Activated T-helper 9 cell treated with anti-CD3 and anti-CD28 coated beads, Interleukin-2, amount 50 U/mL, for 16 hours (primary cell): ENCODE measurements at places on chromosomes 11 and 22.

- no peak for DNase-seq
Measured at GRCh38 chr11:65577756-65578109, 1.9 kb downstream of the EHBP1L1 start.

DNA sequence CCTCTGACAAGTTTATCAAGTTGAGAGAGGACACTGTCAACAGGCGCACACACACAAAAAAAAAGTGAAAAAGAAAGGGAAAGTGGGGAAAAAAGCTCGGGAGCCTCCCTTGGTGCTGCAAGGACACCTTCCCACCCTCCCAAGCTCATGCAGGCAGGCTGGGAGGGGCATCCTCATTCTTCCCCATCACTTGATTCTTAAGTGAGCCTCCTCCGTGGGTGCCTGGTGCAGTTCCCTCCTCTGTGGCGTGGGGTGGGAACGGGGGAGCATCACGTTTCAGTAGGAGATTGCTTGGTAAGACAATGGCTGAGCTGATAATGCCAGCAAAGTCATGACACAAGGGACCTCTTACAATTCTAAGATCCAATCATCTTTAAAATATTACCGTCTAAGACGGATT is 108.8 kb downstream of the NXPE2 start:
- DNase-seq: no peak

DNA sequence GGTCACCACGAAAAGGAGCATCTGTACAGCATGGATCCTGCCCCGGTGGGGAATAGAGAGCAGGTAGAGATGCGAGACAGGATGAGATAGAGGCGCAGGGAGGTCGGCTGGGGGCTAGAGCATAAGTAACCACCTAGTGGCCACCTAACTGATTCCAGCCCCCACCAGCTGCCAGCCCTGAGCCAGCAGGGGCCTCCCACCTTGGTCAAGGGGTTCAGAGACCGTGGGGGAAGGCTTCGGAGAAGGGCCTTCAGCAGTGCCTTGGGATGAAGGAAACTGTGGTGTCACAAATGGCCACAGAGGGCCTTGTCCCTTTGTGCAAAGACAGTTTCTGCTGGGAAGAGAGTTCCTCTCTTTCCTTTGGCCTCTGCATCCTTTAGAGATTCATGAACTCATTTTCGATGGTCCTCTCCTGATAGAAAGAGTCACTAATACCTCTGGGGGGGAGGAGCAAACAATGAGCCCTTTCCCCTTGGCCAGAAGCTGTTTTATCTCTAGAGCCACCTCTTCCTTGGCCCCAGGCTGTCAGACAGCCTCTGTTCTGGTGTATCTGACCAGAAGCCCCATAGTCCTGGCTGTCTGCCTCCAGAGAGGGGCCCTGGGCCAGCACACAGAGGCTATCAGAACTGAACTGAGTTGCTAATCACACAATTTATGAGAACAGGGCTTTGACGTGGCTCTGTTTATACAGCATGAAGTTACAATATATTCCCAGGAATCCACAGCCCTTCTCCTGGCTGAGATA is 146.0 kb downstream of the PARVA start:
- no peak for DNase-seq

GRCh38 chr22:30856741-30857502 is 111.7 kb downstream of the MORC2 start:
- DNase-seq: no peak

- DNase-seq: no peak
Measured at GRCh38 chr22:22506736-22507135, 1.8 kb downstream of the ZNF280B start.

GRCh38 chr22:45429981-45430775 is 16.7 kb downstream of the RIBC2 start:
- DNase-seq: no peak

- DNase-seq: no peak
Measured at GRCh38 chr22:22155146-22155545, 89.4 kb upstream of the VPREB1 start.

GRCh38 chr11:134636071-134636470 is 224.0 kb upstream of the B3GAT1 start:
- DNase-seq: no peak

DNA sequence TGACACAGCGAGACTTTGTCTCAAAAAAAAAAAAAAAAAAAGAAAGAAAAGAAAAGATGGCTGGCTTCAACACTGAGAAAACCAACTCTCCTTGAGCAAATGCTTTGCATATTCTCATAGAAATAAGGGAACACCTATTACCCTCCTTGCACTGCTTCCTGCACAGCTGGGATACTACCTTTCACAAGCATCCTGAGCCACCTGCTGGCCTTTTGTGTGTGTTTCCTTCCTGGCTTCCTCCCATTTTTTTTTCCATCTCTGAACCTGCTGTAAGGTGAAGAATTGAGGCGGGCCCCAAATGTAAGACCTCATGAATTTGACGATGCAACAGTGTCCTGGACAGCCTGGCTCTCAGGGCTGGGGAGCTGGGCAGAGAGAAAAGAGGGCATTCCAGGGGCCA is 1.9 kb upstream of the RFPL3 start:
- no peak for DNase-seq

DNA sequence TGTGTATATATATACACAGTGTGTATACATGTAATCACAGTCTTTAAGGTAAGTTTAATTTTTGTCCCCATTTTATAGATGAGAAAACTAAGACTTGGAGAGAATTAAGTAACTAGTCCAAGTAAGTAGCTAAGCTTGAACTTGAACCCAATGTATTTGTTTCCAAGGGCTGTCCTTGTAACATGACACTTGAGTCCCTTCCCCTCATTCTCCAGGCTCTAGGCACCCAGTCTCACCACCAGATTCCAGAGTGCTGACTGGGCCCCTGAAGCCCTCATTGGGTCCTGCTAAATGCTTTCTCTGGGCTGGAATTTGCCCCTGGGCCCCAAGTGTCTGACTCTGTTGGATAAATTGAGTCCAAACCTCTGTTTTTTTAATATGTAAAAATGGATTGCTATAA is 45.5 kb downstream of the ADM start:
- no peak for DNase-seq

DNA sequence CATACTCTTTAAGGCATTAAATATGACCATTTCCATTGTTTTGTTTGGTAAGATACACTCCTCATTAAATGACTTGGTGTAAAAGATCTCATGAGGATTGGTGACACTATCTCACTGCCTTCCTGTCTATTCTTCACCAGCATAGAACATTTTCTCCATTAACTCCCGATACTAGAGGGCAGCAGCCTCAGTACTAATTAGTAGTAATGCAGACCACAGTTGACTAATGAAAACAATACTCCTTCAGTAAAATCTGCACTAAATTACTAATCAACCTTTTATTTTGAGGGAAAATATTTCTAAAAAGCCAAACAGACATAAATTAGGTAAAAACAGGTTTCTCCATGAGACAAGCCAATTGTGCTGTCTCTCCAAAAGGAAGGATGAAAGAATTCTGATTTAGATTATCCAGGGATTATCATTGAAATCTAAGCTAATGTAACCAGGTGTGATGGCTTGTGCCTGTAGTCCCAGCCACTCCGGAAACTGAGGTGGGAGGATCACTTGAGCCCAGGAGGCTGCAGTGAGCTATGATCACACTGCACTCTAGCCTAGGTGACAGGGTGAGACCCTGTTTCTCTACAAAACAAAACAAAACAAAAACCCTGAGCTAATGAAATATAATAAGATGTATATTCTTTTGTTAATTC is 9.4 kb downstream of the PGM2L1 start:
- peak; percentile 30 for DNase-seq

DNA sequence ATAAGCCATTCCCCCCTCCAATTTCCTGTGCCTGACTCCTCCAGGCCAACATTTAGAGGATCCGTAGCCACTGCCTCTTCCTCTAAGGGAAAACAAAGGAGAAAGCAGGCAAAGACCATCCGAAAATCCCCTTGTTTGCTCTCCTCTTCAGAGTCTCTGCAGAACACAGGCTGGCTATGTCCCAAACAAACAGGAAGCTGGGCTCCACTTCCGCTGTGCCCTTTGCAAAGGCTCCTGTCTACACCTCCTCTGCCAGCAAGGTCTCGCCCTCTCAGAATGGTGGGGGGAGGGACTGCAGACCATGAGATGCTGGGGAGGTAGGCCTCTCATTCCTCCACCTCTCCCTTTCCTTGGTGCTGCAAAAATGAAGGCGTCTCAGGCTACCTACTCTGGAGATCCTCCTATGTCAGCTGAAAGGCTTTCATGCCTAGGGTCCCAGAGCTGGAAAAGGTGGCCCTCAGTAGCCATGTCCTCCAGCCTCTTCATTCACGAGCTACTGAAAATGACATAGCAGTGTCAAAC is 596.2 kb downstream of the BUD13 start:
- no peak for DNase-seq

DNA sequence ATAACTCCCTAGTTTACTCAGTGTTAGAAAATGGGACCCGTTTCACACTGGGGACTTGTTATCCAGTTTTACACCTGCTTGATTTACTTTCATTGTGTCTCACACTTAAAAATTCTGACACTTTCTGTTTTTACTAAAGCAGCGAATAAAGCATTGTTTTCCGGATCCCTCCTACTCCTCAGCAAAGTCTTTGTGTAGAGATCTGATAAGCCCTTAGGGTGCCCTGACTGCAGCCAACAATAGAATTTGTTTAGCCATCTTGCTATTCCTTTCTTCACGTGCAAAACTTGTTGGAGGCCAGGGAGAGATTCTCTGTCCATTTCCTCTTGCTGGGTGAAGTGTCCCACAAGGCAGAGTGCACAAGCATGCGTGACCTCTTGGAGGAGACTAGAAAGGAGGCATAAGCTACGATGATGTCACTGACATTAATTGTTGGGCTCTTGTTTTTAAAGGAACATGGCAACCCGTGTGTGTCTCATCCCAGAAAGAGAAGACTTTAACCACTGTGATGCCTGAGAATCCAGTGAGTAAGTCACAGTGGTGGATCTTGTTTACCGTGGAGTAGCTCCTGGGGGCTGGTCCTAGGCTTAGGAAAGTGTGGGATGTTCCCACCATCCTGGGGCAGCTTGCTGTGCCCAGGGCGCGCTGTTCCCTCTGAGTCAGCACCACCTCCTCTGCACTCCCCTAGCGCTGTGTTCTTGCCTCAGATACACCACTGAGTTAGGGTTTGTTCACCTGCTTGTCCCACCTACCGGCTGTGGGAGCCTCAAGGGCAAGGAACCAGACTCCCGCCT is 27.7 kb downstream of the MICAL2 start:
- no peak for DNase-seq

DNA sequence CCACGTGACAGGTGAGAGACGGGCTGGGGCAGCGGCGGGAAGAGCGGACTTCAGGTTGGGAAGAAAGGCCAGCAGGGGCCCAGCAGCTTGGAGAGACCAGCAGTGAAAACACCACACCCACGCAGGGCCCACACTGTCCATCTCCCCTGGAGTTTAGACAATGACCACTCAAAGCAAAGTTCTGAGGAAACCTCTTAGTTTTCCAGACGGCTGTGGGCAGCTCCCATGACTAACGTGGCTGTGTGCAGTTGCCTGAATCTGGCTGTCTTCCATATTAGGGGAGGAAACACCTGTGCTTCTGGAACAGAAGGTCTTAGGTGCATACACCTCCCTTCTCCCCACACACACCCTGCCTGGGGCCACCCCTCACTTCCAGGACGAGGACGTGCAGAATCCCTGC is 70.6 kb upstream of the TTLL12 start:
- no peak for DNase-seq

GRCh38 chr11:121522043-121522941 is 69.5 kb upstream of the SORL1-AS1 start:
- DNase-seq: no peak

DNA sequence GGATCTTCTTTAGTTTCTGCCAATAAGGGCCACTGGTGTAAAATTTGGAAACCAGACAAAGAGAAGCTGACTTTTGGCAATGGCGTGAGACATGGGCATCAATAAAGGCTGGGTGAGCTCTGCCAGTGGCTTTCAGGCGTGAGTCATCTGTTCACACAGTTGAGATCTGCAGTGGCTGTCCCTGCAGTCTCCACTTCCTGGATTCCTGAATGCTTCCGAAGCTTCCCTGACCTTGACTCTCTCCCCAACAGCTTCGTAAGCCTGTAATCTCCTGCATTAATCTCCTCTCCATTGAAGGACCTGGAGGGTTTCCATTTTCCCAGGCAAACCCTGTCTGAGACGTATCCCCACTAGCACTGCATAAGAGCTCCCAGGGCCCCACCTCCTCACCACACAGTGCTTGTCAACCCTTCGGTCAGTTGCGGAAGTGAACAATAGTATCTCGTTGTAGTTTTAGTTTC is 574.7 kb downstream of the TBC1D22A start:
- DNase-seq: no peak

- no peak for DNase-seq
Measured at GRCh38 chr11:17651061-17651460, 68.3 kb upstream of the MYOD1 start.

- no peak for DNase-seq
Measured at GRCh38 chr11:16276251-16276650, 80.1 kb downstream of the SOX6 start.

GRCh38 chr11:17368551-17368950 is 17.0 kb downstream of the NCR3LG1 start:
- no peak for DNase-seq

- no peak for DNase-seq
Measured at GRCh38 chr22:42646569-42647525, 2.3 kb downstream of the CYB5R3 start.

DNA sequence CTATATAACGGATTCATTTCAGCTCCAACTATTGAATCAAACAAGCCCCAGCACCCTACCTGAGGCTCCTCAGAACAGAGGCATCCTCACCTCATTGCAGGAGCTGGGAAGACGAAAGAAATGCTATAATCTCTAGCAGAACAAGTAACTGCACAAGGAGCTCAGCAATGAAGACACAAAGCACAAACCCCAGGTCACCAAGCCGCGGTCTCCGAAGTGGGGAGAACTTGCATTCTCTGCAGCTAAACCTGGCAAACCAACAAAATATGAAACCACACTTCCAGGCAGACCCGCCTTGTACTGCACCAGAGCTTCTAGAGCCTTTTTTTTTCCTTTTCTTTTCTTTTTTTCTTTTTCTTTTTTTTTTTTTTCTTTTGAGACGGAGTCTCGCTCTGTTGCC is 21.8 kb upstream of the CD5 start:
- DNase-seq: no peak

DNA sequence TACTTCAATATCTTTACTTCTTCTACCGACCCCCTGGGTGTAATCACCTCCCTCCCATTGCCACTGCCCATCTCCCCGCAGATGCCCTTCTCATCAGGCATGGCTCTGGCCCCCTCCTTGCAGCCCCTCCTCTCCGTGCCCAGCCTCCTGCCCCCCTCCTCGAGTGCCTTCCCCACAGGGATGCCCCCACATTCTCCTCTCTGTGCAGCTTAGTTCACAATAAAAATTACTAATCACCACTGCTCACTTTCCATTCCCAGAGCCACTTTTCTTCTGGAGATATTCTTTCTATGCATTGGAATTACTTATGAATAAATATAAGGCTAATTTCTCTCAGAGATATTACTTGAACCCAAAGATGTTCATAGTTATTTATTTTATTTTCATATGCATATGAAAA is 22.1 kb downstream of the IFITM10 start:
- no peak for DNase-seq

- no peak for DNase-seq
Measured at GRCh38 chr22:31244943-31245451, 32.9 kb downstream of the LIMK2 start.

GRCh38 chr11:117607449-117607848 is 189.6 kb downstream of the DSCAML1 start:
- no peak for DNase-seq

GRCh38 chr11:10318527-10318802 is 13.6 kb downstream of the ADM start:
- no peak for DNase-seq

GRCh38 chr11:43217849-43218248 is 93.9 kb upstream of the API5 start:
- no peak for DNase-seq
